MCF 10A (cell line): ENCODE measurements at places on chromosomes 5 and 9.

- DNase-seq, result no peak
These were observed 63.4 kb downstream of the PSMB7 start for GRCh38 chr9:124351672-124352468.

DNA sequence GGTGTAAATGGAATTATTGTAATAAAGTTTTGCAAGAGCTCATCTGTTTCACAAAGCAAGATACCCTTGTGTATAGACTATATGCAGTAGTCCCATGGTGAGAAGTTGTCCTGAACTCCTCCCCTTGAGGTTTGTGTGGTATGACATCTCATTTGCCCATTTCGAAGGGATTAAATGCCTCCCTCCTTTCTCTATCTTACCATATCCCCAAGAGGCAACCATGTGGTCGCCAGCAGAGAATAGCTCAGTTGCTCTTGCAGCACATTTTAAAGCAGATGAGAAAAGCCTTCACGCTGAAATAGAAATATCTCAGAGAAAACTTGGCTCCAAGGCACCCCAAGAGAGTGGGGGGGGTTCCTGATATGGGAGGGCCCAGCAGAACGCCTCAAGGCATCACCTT, 4.6 kb downstream of the SEMA6A start:
- DNase-seq, result no peak

DNA sequence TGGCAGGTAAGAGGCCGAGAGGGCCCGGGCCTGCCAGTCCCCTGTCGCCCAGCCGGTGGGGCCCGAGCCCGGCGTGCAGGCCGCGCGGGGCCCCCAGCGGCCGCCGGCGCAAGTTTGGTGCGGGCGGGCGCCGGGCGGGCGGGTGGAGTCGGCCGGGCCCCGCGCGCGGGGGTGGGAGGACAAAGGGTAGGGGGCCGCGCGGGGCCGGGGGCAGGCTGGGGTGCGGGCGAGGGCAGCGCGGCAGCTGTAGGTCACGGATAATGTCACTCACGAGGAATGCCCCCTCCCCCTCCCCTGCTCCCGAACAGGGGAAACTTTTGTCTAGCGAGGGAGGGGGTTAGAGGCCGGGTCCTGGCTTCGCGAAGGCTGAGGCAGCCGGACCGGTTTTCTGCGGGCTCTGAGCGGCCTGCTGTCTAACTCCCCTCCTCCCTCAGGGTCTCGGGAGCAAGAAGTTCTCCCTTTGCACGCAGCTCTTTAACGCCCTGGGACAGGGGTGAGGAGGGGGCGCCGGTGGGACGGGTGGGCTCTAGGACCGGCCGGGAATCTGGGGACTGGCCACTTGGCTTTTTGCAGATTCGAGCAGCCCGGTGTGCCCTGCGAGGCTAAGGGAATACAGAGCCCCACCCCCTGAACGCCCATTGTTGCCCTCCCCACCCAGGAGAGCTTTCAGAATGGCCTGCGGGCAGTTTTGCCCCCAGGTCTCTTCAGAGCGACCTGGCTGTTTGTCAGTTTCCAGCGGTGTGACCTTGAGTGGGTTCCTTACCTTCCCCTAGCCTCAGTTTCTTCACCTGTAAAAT, 21.3 kb upstream of the NDST1 start:
- peak; percentile 51 for DNase-seq

DNA sequence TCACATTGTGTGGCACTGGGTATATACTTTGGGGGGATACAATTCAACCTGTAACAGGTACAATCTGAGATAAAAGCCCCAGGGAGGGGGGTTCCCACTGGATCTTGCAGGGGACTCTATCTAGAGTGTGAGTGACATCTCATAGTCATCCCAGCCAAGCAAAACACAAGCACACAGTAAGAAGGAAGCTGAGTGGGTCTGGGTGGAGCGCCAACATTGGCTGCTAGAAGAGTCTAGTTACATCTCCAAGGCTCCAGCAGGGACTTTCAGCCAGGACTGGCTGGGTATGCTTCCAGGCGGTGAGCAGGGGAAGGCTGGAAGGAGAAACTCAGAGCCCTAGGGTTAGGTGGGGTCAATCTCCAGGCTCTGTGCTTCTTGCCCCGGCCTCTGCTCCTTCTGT, 53.0 kb downstream of the IL31RA start:
- DNase-seq, result peak; percentile 20

GRCh38 chr9:126916909-126917308, 2.3 kb downstream of the RALGPS1 start:
- DNase-seq, result no peak

GRCh38 chr5:5978501-5979376, 399.6 kb downstream of the MED10 start:
- no peak for DNase-seq

- no peak for DNase-seq
These were observed 5.2 kb upstream of the ST6GALNAC6 start for GRCh38 chr9:127904561-127905003.

GRCh38 chr5:66143473-66144073, 527 bp upstream of the SREK1 start:
- DNase-seq, result no peak

- peak; percentile 47 for DNase-seq
These were observed at the start of gene AIF1L for GRCh38 chr9:131096269-131097125. Gene AIF1L, plus strand, starts transcription at chr9:131096531. Its CDS starts 99 bp downstream, at chr9:131096630.
